ENCODE measurements at places on chromosomes 13 and 19.

DNA sequence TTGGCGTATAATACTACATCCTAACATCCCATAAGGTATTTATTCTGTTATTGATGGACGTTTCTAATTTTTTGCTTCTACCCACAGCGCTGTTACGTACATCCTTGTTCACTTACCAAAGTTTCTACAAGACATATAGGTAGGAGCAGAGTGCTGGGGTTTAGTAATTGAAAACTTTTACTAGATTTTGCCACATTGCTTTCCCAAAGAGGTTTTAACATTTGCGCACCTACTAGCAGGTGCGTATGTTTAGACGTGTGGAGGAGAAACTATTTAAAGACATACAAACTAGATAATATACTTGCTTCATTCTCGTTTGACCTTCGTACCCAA, 559 bp upstream of the RPL21 start:
- no peak for DNase-seq

DNA sequence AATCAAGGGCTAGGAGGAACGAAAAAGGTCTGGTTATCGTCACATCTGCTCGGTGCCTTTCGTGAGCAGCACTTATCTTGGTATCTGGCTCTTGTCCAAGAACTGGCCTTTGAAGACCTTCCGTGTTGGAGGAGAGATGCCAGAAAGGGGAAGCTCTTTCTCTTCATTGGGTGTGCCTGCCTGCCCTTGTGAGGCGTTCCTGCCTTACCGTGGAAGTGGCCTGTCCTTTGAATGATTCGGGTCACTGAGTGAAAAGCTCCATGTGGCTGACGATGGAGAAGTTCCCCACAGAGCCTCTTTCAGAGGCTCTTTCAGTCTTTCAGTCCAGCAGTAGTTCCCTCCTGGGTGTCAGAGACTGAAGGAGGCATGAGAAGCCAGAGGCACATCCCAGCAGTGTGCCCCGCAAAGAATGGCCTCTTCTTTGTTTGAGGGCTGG, 121.5 kb upstream of the SLC10A2 start:
- DNase-seq = no peak

DNA sequence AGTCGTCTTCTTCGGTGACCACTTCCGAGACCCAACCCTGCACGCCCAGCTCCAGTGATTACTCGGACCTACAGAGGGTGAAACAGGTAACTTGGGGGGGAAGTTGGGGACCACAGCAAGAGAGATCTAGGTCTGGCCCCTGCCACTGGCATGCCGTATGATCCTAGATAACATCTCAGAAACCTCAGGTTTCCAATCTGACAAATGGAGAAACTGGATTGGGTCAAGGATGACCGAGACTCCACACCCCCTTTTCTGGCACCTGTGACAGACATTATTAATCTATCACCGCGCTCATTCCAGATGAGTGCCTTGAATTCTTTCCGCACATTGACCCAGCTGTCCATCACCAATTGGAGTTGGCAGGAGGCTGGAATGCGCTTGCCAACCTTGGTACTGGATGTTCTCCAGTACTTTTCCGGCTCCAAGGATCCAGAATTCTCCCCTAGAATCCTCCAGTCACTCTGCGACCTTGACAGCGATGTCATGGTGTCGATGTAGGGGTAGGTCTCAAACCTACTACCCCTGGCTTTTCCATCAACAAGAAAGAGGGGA, 17.4 kb downstream of the VASP start:
- no peak for DNase-seq

- no peak for DNase-seq
Measured at GRCh38 chr13:49840266-49840665, 47.8 kb upstream of the KPNA3 start.

GRCh38 chr13:80577285-80577684, 236.4 kb upstream of the SPRY2 start:
- no peak for DNase-seq

DNA sequence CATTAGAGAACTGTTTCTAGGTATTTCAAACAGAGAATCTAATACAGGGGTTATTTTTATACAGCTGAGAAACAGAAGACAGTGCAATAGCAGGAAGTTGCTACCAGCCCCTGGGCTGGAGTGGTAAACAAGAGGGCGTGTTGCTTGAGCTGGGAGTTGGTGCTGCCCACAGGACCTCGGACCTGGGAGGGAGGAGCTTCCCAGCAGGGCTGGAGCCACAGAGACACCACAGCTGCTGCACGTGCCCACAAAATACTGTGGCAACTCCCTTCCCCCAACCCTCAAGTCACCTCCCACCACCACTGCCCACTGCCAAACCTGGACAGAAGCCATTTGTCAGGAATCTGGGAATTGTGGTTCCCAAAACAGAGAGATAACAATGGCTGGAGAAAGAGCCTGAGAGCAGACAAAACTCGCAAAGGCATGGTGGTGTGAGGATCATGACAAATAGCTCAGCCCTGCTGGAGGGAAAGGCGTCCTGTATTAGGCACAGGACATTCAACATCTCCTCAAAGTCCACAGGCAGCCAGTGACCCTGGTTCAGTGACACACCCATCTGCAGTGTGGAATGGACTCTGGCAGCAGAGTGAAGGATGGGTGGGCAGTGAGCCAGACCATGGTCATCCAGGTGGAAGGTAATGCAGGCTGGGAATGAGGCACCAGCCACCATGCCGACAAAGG, 57.2 kb downstream of the SPATA13 start:
- DNase-seq = no peak

DNA sequence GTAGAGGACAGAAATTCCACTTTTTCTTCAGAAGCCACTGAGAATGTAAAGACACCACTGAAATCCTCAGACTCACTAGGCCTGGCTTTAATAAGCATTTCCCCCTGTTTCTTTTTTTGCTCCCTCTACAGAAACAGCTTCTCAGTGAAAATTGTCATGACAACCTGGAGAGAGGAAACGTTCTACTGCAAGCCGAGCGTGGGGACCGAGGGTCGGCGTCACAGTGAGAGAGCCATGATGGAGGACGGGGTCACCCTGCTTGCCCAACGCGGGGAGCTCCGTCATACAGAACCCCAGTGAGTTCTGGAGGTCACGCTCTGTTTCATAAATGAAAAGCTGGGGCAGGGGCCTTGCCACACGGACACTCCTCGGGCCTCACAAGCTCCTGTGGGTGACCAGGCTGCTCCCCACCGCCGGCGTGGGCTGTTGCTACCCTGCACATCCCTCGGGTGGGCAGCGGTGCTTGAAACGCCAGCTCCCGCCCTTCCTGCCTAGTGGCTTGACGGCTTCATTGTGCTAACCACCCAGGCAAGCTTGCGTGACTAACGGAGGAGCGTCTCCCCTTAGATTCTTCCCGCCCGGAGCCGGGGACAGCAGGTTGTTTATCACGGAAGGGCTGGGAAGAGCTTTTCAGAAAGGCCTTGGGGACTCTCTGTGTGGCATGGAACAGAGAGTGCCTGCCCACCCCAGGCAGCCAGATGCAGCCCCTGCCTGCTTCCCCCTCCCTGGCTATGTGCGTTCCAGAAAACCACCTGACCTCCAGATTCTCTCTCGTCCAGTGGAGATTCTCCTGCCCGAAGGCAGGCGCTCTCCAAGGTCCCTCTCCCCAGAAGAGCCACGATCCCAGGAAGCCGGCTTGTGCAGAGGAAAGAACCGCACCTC, 153.6 kb downstream of the KATNAL1 start:
- DNase-seq = no peak
